Activated T-cell treated with anti-CD3 and anti-CD28 coated beads, Interleukin-2, amount 50 U/mL, for 4 hours (primary cell): ENCODE measurements at places on chromosomes 5 and 9. TPM values are rescaled to one million over a fixed set of nuclear protein-coding genes. Genes with fewer than 3 reads are reported as not detected.

DNA sequence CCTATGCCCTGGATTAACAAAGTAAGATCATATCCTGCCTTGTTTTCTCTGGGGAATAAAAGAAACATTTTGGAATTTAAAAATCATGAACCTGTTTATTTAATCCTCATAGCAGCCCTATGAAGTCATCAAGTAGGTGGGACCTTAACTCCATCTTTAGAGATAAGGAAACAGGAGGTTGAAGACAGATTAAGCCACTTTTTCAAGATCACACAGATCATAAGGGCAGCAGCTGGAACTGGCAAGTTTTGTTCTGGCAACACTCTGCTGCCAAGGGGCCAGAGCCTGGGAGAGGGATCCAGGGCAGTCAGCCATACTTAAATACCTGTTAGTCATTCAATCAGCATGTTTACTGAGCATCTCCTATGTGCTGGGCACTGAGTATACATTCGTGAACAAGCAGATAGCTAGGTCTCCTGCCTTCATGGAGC, 63.7 kb downstream of the SLC1A1 start:
- DNase-seq, result no peak

Gene ANKRD34B
- total RNA-seq, result not detected

- DNase-seq, result no peak
Measured at GRCh38 chr5:10633271-10634049, 69.6 kb downstream of the ANKRD33B start.

- no peak for DNase-seq
Measured at GRCh38 chr5:158979290-158979689, 120.4 kb downstream of the EBF1 start.

Gene OR1J4
- total RNA-seq, result not detected

DNA sequence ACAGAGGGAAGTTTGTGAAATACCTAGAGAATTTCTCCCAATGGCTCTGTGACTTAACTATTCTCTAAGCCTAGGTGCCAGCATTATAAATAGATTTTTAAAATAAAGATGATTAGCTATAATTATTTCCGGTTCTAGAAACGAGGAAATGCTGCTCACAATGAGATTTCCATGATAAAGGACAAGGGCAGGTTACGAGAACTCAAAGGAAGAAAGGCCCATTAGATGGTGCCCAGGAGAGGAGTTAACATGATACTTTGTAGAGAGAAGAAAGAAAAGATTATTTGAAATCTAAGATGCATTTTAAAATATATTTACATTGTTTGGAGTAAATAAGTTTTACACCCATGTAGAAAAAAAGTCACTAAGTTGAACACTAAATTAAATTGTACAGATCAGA, 538.3 kb upstream of the PTGER4 start:
- DNase-seq, result no peak

DNA sequence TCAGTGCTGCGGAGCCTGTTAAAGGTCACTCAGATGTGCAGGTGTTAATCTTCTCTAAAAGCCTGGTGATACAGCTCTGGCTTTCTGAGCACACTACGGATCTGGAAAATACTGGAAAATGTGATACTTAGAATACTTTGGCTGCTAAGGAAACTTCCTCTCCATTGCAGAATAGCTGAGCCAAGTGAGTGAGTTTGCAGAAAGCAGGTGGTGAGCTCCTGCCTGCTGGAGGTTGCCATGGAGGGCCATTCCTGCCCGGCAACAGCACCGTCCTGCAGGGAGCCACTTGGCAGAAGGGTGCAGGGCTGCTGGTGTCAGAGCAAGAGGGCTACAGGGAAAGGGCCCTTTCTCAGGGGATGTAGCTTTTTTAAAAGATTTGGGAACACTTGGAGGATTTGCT, 40.7 kb downstream of the SECISBP2 start:
- DNase-seq, result no peak

DNA sequence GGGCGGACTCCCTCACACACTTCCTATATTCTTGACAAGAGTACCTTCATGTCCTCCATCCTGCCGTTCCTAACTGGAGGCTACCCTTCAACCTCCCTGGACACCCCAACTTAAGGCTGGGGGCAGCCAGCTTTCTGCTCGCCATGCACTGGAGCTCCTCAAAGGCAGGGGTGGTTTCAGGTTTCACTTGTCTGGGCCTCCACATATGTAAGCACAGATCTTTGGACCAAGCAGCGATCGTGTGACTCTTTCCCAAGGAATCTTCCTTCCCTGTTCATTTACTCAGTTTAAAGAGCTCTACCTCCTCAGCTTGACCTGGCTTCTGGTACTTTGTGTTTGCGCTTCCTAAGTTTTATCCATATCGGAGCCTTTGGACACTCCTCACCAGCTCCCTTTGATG, 34.2 kb upstream of the TRPC7 start:
- no peak for DNase-seq

GRCh38 chr9:126532951-126533925, 80.5 kb upstream of the LMX1B start:
- no peak for DNase-seq

Gene LPAR1
- total RNA-seq, result 0.15 TPM

GRCh38 chr5:110852053-110852452, 113.2 kb downstream of the SLC25A46 start:
- DNase-seq, result no peak

DNA sequence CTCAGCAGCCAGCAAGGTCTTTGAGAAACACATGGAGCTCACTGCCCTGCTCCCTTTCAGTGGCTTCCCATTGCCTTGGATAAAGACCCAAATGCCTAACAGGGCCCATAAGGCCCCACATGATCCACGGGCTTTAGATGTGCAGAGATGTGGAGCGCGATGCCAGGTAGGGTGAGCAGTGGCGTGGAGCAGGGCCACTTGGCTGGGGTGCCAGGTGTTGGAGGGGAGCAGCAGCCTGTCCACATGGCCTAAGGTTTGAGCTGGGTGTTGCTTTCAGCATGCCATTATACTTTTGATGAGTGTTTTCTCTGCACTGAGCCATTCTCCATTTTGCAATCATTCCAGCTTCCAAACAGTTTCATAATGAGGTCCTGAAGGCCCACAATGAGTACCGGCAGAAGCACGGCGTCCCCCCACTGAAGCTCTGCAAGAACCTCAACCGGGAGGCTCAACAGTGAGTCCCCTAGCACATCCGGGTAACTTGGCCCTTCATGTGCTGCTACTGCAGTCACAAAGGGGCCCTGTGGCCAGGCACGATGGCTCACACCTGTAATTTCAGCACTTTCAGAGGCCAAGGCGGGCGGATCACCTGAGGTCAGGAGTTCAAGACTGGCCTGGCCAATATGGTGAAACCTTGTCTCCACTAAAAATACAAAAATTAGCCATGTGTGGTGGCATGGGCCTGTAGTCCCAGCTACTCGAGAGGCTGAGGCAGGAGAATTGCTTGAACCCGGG, 11.1 kb downstream of the GLIPR2 start:
- no peak for DNase-seq

GRCh38 chr9:134475011-134475790, 148.9 kb downstream of the RXRA start:
- no peak for DNase-seq

DNA sequence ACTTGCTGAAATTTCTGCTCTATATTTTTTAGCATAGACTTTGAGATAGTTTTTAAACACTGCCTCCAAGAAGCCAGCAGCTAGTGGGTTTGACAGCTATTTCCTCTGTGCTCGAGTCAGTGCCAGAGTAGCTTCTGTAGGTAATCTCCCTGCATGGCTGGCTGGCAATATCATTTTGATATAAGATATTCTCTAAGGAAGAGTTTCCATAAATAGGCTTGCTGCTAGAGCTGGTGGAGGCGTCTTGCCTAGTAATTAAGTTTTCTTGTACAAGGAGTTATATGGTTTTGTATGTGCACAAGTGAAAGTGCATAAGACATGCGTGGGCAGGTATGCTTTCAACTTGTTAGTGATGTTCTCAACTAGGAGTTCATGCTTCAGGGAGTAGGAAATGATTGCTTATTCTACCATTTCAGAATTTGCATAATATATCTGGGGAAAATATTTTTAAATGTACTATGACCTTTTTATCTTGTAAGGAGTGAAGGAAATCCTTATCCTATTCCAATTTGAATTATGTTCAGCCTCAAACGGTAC, 74.1 kb upstream of the CCL21 start:
- DNase-seq, result no peak

- no peak for DNase-seq
Measured at GRCh38 chr9:36137392-36138004, 965 bp downstream of the GLIPR2 start.

GRCh38 chr9:107465467-107466451, 23.8 kb downstream of the KLF4 start:
- DNase-seq, result no peak

Gene PCSK1
- total RNA-seq, result not detected

- DNase-seq, result no peak
Measured at GRCh38 chr5:71743155-71743554, 24.1 kb downstream of the CARTPT start.
